NCI-H345 (cell line): ENCODE measurements at places on chromosomes 3 and 15.

DNA sequence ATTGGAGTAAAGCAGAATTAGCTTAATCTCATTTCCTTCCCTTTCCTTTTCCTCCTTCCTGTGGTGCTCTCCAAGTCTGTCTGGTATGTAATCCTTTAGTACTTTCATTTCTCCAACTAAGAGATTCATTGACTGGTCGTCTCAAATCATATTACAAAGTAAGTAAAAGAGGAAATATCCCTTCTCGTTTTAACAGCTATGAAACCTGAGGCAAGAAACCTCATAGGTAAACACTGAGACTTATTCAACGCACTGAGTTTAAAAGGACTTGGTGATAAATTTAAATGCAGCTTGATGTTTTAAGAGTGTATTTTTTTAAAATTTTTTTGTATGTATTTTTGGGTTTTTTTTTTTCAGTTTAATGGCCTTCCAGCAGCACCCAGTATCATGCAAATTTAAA, 117.2 kb upstream of the LRRC3B start:
- no peak for DNase-seq

- no peak for DNase-seq
These were observed 62.4 kb downstream of the TRIM71 start for GRCh38 chr3:32880225-32880624.

DNA sequence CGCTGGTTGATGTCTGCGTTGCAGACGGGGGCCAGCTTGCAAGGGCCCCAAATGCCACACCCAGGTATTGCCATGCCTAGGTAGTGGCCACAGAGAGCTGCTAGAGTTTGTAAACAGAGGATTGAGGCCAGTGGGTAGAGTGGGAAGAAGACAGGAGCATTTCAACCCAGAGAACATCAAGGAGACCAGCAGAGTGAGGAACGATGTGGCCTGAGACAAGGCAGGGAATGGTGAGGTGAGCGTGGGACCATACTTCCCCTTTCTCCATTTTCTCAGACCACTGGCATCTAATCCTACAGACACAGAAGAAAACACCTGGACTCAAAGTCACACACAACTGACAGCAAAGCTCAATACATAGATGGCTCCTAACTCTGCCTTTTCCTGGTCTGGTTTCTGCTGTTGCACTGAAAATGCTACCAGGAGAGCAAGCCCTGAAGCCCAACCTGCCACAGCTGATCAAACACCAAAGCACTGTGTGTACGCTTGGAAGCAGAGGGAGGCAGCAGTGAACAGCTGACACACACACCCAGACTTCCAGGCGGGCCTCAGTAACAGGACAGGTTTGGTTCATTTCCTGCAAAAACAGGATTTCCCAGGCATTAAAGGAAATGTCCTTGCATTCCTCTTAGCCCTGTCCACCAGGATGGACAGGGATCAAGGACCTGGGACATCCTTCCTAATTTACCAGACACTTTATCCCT, 1.6 kb downstream of the FAM174B start:
- peak; percentile 82 for DNase-seq

- no peak for DNase-seq
These were observed 55.6 kb upstream of the LRTM1 start for GRCh38 chr3:54983266-54984099.

GRCh38 chr3:158659454-158660237, 12.8 kb downstream of the LXN start:
- peak; percentile 11 for DNase-seq

- DNase-seq: no peak
These were observed 634.6 kb downstream of the AGBL1 start for GRCh38 chr15:86714241-86714640.

GRCh38 chr3:194075802-194076460, 60.0 kb upstream of the HES1 start:
- no peak for DNase-seq

DNA sequence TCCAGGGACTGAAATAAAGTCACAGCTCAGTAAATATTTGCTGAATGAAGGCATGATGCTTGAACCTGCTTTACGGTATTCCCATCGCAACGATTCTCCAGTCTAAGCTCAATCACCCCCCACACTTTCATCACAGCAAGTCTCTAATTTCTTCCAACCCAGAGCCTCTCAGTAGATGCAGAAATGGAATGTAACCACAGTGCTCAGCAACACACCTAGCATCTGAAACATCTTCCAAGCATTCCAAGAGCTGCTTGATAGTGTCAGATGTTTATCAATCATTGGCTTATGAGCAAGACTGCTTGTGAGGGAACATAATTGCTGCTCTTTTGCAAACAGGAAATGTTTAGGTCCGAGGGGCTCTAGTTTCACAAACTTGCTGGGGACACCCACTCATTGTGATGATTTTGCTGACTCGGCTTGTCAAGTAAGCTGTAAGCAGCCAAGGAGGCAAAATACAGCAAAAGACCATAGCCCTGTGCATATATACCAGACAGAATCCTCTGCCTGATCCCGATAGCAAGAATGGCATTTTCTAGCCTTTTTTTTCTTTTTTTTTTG, 751.2 kb downstream of the NR2F2 start:
- DNase-seq: no peak

GRCh38 chr15:75696854-75697259, 15.8 kb downstream of the CSPG4 start:
- no peak for DNase-seq

GRCh38 chr3:126149256-126149902, 31.0 kb downstream of the ALDH1L1 start:
- no peak for DNase-seq

DNA sequence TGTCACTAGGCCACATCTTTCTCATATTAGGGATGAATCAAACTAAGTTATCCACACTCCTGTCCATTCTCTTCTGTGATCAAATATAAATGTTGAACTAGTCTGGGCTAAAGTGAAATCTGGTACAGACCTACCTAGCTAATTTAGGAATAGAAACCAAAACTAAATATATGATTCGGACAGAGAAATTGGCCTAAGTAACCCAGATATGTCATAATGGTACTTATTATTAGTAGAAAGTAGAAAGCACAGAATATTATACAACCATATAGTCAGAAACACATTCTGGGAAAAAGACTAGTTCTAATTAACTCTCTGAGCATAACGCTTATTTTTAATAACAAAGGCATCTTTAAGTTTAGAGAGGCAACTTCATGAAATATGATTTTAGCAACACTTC, 389.0 kb downstream of the LSAMP start:
- no peak for DNase-seq

GRCh38 chr3:51501833-51502561, 2.2 kb upstream of the DCAF1 start:
- DNase-seq: peak; percentile 72

DNA sequence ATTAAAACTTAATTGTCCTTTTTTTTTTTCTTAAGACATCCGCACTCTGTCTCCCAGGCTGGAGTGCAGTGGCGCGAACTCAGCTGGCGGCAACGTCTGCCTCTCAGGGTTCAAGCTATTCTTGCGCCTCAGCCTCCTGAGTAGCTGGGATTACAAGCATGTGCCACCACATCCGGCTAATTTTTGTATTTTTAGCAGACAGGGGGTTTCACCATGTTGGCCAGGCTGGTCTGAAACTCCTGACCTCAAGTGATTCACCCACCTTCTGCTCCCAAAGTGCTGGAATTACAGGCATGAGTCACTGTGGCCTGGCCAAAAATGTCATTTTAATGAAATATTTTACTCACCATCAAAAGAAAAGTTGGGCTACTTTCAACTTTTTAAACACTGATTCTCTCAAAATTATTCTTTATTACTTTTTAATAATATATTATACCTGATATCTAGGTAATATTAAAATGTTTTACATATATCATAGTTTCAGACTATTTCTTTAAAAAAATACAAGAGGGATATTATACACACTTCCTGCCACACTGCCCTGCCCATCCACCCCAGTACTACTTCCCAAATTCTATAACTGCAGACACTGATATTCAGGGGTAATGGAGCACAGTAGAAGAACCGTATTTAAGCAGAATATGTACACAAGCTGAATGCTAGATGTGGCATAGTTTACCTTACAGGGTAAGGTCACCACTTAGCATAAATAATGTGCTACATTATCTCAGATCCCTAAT, 723.9 kb upstream of the ZNF385D start:
- DNase-seq: no peak

GRCh38 chr15:51185213-51186159, 90.8 kb upstream of the TNFAIP8L3 start:
- DNase-seq: no peak

DNA sequence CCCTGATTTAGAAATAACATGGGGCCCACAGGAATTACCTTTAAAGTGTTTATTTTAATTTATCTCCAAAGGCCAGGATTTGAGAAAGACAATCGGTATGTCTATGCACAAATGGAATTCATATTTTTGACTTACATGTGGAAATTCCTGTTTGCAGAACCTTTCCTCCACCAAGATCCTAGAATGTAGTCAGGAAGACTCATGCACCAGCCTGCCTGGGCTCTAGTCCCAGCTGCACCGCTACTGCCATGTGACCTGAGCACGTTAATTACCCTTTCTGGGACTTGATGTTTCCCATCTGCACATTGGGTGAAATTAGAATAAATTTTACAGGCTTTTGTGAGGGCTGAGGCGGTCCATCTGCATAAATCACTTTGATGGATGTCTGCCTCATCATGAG, 194.2 kb downstream of the ATP10A start:
- no peak for DNase-seq

- DNase-seq: no peak
These were observed 22.1 kb upstream of the RAD18 start for GRCh38 chr3:8985411-8985831.

DNA sequence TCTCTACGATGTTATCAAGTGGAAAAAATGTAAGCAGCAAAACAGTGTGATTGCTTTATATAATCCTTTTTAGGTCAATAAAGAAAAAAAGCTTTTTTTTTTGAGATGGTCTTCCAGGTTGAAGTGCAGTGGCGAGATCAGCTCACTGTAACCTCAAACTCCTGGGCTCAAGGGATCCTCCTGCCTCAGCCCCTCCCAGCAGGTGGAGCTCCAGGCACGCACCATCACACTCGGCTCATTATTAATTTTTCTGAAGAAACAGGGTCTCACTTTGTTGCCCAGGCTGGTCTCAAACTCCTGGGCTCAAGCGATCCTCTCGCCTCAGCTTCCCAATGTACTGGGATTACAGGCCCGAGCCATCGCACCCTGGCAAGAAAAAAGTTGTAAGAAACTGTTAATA, 17.3 kb downstream of the RNF168 start:
- no peak for DNase-seq

GRCh38 chr3:32791833-32792232, 26.0 kb upstream of the TRIM71 start:
- DNase-seq: no peak

DNA sequence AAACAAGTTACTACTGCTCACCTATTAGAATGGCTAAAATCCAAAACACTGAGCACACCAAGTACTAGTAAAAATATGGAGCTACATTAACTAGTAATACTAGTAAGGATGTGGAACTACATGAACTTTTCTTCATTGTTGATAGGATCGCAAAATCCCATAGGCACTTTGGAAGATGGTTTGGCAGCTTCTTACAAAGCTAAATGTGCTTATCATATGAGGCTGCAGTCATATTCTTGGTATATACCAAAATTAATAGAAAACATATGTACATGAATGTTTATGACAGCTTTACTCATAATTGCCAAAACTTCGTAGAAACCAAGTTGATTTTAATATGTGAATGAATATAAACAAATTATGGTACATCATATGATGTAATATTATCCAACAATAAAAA, 366.8 kb upstream of the KCNMB2 start:
- DNase-seq: no peak

- DNase-seq: no peak
These were observed 17.5 kb upstream of the HACD2 start for GRCh38 chr3:123602325-123602724.

DNA sequence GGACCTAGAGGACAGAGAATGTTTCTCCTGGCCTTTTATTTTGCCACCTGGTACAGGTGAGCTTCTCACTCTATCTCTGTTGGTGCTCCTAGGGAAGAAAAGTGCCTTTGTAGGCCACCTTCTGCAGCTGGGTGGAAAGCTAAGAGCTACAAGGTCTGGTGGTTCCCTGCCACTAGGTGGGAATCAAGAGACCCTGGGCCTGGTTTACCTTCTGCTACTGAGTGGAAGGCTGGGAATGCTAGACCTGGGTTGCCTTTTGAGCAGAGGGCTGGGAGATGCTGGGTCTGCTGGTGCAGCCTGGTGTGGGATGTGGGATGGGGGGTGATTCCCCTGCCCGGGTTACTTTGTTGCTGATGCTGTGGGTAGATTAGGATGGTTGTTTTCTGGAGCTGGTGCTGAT, 72.6 kb downstream of the EBLN2 start:
- no peak for DNase-seq

DNA sequence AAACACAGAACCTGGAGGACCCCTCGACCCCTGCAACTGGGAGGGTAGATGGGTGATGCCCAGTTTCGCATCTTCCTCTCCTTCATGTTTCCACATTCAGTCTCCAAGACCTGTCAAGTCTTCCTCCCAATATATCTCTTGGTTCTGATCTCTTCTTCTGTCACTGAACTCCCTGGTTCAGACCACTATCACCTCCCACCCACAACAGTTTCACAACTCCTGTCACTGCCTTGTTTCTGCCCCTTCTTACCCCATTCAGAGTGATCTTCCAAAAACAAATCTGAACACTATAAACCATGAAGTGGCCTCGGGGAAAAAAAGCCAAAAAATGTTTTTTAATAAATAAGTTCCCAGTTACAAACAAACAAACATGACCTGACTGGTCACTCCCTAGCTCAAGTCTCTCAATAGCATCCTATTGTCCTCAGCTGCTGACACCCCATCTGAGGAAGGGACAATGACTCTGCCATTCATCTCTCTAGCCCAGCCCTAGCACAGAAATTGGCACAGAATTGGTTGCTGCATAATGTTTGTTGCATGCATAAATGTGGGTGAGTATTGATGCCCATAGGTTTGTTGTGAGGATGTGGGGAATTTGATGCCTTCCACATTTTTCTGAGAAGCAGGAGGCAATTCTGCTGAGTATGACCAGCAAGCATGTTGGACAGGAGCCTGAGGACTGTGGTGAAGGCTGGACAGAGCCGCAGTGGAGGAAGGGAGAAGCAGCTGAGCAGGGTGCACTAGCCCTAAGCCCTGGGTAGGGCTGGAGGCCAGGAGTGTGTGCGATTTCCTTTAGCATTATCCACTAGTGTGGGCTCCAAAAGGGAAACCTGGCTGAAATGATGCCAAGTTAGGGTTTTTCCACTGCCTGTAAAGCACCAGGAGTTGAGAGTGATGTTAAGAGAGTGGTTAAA, 12.2 kb upstream of the XYLB start:
- DNase-seq: no peak

GRCh38 chr3:194389269-194389668, 9.8 kb downstream of the GP5 start:
- no peak for DNase-seq

- DNase-seq: peak; percentile 53
These were observed 228.2 kb downstream of the TCF12 start for GRCh38 chr15:57146506-57147201.

DNA sequence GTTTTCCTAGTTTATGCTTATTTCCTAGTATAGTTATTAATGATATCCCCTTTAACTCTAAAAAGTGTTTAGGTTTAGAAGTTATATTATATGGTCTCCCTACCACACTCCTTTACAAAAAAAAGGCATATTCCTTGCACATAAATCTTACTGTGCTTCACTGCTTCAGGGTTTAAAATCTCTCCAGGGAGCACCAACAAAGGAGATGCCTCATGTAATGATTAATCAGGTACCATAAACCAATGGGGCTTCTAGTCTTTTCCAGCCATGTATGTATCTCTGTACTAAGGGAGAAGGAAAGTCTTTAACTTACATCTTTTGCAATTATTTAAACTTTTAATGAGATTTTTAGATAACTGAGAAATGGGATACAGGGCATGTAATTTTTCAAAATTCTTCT, 91.5 kb upstream of the RBMS3 start:
- DNase-seq: no peak

- no peak for DNase-seq
These were observed 30.2 kb upstream of the LHFPL4 start for GRCh38 chr3:9583792-9584191.

GRCh38 chr3:180277041-180277440, 240.3 kb upstream of the PEX5L start:
- DNase-seq: peak; percentile 12
